IPS DF 6.9 (cell line): ENCODE measurements at places on chromosomes 13 and 19.
A peak's percentile ranks its signal among the peaks of the same experiment; 100 is the strongest.

GRCh38 chr13:93948162-93948922 is 531.1 kb downstream of the DCT start:
- DNase-seq: no peak

DNA sequence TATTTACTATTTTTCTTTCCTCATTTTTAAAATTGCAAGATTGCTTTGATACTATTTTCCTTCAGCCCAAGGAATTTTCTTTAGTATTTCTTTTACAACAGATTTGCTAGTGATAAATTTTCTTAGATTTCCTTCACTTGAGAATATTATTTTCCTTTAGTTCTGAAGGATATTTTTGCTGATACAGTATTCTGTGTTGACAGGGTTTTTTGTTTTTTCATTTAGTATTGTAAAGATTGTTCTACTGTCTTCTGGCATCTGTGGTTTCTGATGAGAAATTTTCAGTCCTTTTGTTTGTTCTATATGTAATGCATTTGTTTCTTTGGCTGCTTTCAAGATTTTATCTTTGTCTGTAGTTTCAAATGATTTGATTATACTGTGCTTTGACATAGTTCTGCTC is 20.7 kb downstream of the RAP2A start:
- no peak for DNase-seq

DNA sequence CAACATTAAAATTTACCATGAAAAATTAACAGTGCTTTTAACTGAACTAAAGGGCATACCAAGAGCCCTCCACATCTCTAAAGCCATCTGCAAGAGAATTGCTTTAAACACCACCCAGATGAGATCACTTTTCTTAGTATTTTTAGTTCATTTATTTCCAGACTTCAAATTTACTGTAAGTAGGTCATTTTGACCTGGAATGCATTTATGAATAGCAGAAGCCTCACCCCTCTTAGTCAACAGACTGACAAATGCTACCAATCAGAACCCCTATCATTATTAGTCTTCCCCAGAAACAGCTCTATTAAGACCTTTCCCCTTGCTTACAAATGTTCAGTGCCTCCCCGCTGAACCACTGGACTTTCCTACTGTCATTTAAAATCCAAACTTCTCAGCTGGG is 27.3 kb downstream of the RUBCNL start:
- DNase-seq: no peak

DNA sequence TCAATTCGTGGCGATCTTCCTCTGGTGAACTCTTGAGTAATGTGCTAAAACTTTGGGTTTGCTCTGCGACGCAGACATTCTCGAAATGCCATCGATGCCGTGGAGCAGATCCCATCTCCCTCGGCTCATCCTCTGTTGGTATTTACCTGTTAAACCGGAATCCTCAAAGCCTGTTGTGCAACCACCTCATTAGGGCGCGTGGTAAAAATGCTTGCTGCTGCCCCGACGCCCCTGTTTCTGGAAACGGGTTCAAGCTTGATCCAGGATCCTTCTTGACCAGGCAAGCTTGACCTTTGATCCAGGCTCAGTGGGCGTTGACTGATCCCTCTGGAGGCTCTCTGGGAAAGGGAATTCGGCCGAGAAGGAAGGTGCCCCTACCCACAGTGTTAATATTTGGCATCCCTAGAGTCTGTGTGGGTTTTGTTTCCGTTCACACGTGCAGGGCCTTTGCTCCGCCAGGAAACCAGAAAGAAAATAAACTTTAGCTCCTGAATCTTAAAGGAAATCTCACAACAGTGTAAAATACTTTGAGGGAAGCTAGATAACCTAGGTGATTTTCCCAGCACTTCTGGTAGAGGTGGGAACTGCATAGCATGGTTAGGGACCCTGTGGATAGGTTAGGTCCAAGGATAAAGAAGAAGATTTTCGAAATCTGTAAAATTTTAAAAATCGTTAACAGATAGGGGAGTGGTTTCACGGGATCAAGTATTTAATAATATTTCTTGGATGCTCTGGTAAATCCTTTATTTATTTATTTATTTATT is 1.1 kb downstream of the LSM14A start:
- peak; percentile 16 for DNase-seq
